ENCODE measurements at places on chromosomes 11 and 22.

GRCh38 chr11:77472991-77473800, 698 bp downstream of the PAK1 start:
- DNase-seq, result peak; percentile 26

DNA sequence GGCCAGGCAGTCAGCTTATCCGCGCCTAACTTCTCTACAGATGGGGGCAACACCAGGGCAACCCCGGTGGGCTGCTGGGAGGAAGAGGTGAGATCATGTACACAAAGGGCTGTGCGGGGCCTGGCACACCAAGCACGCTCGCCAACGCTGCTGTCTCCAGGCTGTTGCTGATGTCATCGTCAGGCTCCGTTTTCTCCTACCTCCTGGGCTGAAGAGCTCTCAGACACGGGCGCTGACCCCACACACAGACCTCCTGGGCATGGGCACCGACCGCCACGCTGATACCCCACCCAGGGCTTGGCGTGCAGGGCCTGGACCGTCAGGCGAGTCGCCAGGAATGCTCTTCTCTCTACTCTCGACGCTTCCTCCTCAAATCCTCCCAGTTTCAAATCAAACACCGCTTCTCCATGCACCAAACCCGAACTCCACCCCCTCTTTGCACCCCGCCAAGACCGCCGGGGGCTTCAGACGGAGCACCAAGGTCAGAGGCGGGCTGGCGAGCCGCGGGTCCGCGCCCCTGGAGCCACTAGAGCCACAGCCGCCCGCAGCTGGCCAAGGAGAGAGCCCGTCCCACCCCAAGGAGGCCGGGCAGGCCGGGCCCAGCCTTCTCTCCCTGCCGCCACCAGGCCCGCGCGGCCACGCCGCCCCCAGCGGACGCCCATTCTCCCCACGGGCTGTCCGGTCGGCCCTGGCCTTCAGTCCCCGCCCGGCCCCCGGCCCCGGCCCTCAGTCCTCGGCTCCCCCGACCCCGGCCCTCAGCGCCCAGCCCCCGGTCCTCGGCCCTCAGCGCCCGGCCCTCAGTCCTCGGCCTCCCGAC, 772 bp downstream of the SBF1 start:
- no peak for DNase-seq

DNA sequence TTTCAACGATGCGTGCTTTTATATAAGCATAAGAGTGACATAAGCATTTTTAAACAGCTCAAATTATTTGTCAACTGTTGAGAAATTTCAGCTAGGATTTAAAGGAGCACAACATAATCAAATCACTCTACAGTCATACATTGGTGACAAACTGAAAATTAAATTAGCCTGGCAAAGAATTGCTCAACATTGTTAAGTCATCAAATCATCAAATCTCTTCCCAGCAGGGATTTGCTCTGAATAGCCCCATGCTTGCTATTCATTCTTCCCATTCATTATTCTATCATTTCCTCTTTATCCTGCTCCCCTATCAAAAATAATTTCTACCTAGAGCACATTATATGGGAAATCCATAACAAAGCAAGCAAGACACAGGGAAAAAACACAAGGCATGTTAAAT, 198.7 kb upstream of the LUZP2 start:
- DNase-seq, result no peak

DNA sequence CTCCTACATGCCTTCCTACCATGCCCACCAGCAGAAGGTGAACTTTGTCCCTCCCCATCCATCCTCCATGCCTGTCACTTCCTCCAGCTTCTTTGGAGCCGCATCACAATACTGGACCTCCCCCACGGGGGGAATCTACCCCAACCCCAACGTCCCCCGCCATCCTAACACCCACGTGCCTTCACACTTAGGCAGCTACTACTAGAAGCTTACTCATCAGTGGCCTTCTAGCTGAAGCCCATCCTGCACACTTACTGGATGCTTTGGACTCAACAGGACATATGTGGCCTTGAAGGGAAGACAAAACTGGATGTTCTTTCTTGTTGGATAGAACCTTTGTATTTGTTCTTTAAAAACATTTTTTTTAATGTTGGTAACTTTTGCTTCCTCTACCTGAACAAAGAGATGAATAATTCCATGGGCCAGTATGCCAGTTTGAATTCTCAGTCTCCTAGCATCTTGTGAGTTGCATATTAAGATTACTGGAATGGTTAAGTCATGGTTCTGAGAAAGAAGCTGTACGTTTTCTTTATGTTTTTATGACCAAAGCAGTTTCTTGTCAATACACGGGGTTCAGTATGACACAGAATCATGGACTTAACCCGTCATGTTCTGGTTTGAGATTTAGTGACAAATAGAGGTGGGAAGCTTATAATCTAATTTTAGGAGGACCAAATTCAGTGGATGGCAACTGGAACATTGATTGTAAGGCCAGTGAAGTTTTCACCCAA, 56.1 kb downstream of the KCNJ1 start:
- DNase-seq, result no peak

DNA sequence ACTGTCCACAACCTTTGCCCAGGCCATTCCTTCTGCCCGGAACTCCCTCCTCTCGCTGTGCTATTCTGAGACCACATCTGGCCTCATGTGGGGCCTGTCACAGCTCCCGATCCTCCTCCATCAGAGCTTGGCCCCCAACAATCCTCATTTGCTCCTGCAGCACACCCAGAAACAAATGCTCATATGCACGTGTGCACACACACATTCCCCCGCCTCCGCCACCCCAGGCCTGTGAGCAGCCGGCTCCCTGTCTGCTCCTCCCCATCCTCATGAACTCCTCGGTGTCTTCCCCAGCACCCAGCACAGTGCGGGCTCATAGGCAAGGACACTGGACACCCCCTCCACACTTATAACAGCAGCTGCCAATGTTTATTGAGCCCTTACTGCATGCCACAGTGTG, 29.7 kb upstream of the PICK1 start:
- no peak for DNase-seq

GRCh38 chr11:124510279-124510678, 33.2 kb downstream of the OR8B12 start:
- no peak for DNase-seq

GRCh38 chr22:28917747-28918549, 34.6 kb downstream of the ZNRF3 start:
- DNase-seq, result no peak

DNA sequence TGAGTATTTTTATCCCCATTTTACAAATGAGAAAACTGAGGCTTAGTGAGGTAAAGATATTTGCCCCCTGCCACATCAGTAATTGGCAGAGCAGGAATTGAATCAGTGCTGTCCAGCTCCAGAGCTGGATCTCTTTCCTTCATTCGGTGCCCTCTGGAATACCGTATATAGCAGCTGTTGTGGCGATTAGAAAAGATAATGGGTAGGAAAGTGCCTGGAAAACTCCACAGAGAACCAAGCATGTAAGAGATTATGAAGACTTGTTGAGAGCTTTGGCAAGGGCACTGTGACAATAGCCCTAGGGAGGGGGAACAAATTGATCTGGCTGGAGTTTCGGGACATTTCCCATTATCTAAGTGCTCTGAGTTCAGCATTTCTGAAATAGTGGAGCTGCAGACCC, 82.5 kb upstream of the TEAD1 start:
- DNase-seq, result no peak

DNA sequence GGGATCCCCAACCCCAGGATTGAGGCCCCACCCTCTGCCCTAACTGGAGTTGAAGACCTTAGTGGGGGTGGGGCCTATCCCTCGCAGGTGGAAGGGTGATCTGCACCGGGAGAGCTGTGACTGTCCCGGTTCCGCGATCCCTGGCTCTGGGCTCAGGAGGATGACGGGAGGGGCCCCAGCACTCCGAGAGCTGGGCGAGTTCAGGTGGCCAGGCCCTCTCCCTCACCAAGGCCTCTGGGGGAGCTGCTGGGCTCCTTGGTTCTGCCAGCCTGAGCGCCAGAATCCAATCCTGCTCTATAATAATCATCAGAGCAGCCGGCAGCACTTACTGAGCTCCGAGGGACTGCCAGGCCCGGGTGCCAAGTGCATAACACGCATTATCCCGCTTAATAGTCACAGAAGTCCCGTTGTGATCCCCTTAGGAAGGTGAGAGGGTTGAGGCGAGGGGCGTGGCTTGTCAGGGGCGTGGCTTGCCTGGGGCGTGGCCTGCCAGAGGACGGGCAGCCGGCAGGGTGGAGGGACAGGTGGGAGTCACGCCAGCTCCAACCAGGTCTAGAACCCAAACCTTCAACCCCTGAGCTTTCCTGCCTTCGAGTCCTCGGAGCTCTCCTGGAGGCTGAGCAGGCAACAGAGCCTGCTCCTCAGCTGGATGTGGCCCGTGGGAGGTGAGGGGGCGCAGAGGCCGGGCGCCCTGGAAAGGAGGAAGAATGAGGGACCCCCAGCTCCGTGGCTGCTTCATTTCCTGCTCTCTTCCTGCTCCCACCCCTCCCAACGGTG, 7.3 kb upstream of the SYT7 start:
- peak; percentile 35 for DNase-seq

GRCh38 chr11:121965330-121965729, 150.7 kb downstream of the BLID start:
- no peak for DNase-seq

DNA sequence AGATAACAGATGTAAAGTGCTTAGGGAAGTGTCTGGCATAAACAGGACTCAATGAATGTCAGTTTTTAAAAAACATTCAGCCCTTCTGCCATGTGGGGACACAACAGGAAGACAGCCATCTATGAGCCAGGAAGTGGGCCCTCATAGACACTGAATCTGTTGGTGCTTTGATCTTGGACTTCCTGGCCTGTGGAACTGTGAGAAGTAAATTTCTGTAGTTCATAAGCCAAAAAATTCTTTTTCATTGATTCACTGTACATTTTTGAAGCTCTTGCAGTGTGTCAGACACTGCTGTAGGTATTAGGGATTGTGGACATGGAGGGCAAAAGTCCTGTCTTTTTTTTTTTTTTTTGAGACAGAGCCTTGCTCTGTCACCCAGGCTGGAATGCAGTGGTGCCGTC, 188.6 kb downstream of the HIPK3 start:
- DNase-seq, result no peak

DNA sequence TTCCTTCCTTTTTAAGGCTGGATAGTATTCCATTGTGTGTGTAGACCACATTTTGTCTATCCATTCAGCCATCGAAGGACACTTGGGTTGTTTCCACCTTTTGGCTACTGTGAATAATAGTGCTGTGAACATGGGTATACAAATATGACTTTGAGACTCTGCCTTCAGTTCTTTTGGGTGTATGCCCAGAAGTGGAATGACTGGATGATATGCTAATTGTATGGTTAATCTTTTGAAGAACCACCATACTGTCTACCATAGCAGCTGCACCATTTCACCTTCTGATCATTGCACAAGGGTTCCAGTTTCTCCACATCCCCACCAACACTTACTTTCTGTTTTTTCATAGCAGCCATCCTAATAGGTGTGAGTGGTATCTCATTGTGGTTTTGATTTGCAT, 30.3 kb downstream of the SGSM1 start:
- no peak for DNase-seq

DNA sequence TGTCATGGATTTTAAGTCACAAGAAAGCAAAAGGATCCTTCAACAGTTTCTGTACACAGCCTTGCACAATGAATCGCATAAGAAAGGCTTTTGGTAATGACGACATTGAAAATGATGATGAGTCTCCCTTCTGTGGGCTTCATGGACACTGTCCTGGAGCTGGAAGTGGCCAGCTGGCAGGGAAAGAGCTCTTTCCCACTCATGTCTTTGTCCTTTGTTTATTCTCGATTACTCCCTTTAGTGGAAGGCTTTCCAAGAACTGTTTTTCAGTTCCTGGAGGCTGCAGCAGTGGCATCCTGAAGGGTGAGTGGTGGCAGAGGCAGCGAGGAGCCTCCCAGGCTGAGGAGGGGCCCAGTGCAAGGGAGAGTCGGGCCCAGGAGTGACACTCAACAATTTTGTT, 505.2 kb downstream of the NTM start:
- no peak for DNase-seq

- DNase-seq, result no peak
Observed at GRCh38 chr11:70555078-70555477, 156.7 kb downstream of the CTTN start.

DNA sequence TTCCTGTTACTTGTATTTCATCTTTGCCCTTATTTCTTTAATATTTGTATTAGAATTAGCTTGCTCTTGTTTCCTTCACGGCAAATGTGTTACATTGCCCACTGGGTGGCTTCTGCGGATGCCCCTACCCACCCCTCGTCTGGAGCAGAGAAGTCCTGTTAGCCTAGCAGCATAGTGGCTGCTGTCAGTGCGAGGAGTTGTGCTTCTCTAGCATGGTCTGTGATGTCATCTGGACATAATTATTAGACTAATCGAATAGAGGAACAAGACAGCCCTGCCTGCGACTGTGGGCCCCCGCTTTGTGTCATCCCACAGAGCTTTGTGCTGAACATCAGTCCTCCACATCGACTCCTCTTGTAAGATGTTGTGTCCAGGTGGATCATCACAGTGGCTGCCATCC, 74.5 kb downstream of the PPP6R3 start:
- DNase-seq, result no peak

- no peak for DNase-seq
Observed at GRCh38 chr11:130159657-130160497, at the start of gene ST14. ST14 (plus strand) TSS chr11:130159782; CDS start chr11:130159980, 198 bp downstream.

GRCh38 chr11:22340701-22341587, 2.8 kb downstream of the SLC17A6 start:
- DNase-seq, result no peak

- DNase-seq, result no peak
Observed at GRCh38 chr11:15674756-15675155, 560.0 kb downstream of the INSC start.

DNA sequence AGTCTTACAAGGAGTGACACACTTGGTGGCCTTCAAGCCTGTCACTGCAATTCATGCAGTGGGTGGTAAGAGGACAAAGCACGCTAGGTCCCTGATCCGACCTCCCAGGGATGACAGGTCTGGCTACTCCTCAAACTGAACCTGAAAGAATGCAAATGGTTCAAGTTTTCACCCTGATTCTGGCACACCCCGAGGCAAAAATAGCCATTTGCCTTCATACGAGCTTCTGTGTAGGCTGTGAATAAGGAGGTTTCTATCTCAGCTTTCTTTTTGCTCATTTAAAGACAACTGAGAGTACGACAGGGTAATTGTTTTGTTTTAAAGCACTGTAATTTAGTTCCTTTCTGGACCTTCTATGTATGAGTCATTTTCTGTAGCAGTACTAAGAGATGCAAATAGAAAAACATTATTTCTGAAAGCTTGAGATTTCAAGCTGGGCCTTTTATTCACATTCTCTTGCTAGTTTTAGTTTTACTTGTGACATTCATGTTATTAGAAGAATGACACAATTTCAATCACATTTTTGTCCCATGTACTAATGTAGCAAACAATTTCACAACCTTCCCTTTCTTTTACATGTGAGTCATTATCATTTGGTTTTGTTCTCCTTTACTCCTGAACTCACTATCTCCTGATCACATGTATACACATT, 56.6 kb upstream of the FDX1 start:
- DNase-seq, result no peak

DNA sequence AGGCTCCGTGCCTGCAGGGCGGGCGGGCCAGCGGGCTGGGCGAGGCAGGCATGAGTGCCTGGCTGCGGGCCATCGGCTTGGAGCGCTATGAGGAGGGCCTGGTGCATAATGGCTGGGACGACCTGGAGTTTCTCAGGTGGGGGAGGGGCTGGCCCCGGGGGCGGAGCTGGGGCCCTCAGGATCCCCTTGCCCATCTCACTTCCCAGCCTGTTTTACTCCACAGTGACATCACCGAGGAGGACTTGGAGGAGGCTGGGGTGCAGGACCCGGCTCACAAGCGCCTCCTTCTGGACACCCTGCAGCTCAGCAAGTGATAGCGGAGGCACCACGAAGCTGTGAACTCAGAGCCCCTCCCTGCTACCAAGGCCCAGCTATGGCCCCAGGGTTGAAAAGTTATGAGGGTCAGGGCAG, 5.9 kb downstream of the PHOX2A start:
- no peak for DNase-seq

GRCh38 chr22:40719599-40719998, 40.3 kb downstream of the MCHR1 start:
- no peak for DNase-seq

- DNase-seq, result no peak
Observed at GRCh38 chr22:24178021-24178431, 3.3 kb upstream of the SUSD2 start.

Data from stimulated activated CD8-positive, alpha-beta memory T cell treated with anti-CD3 and anti-CD28 coated beads, Interleukin-4, amount 100 ng/mL, for 1 hour (primary cell).